ENCODE measurements at places on chromosomes 1 and 21.

- ATAC-seq = no peak
These were observed 2.7 kb upstream of the SLC1A7 start for GRCh38 chr1:53145051-53145600.

DNA sequence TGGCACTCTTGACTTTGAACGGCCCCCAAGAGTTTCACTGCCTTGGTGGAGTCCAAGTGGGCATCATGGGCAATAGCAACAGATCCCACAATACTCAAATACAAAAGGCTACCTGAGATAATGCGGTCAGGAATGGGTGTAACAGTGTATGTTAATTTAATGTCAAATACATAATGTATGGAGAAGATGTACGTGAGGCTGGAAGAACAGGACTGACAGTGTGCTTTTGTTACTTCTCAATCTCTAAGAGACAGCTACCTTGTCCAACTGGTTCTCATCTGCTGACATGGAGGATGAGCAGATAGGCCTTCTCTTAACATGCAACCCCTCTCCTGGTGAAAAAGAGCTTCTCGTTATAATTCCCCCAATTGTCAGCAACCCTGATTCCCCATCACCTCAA lies 167.2 kb downstream of the APP start:
- ATAC-seq = no peak

GRCh38 chr1:156708218-156708661 lies 2.9 kb upstream of the CRABP2 start:
- no peak for ATAC-seq

GRCh38 chr1:17218939-17219338 lies 14.0 kb downstream of the PADI1 start:
- no peak for ATAC-seq

- ATAC-seq = no peak
These were observed 26.7 kb downstream of the RTCA start for GRCh38 chr1:100292711-100293110.

- no peak for ATAC-seq
These were observed 99.1 kb downstream of the NIBAN1 start for GRCh38 chr1:184875218-184875617.

DNA sequence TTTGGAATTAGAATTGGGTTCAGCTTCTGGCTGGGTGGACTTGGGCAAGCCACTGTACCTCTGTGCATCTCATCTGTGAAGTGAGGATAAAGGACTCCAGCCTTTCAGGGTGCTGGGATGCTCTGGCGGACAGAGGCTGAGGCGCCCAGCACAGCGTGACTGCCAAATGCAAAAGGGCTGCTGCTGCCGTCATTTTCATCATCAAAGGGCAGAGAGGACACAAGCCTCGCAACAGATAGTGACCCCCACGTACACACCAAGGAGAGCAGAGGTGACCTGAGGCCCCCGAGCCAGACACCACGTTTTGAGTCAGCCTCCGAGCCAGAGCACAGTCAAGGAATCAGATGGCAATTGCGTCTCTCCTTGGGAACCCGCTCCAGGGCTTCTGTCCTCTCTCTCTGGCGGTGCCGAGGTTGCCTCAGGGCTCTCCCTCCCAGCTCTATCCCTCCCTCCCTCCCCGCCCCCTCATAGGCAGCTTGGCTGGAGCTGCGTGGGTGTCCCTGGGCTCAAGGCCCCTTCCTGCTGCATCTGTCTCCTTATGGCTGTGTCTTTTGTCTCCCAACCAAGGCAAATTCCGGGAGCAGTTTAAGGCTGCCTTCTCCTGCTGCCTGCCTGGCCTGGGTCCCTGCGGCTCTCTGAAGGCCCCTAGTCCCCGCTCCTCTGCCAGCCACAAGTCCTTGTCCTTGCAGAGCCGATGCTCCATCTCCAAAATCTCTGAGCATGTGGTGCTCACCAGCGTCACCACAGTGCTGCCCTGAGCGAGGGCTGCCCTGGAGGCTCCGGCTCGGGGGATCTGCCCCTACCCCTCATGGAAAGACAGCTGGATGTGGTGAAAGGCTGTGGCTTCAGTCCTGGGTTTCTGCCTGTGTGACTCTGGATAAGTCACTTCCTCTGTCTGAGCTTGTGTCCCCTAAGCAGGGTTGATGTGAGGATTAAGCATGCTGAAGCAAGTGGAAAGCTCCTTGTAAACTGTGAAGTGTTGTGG lies 9.0 kb downstream of the HCRTR1 start:
- no peak for ATAC-seq

GRCh38 chr1:207024202-207025145 lies 8.1 kb downstream of the C1orf116 start:
- peak; percentile 17 for ATAC-seq

DNA sequence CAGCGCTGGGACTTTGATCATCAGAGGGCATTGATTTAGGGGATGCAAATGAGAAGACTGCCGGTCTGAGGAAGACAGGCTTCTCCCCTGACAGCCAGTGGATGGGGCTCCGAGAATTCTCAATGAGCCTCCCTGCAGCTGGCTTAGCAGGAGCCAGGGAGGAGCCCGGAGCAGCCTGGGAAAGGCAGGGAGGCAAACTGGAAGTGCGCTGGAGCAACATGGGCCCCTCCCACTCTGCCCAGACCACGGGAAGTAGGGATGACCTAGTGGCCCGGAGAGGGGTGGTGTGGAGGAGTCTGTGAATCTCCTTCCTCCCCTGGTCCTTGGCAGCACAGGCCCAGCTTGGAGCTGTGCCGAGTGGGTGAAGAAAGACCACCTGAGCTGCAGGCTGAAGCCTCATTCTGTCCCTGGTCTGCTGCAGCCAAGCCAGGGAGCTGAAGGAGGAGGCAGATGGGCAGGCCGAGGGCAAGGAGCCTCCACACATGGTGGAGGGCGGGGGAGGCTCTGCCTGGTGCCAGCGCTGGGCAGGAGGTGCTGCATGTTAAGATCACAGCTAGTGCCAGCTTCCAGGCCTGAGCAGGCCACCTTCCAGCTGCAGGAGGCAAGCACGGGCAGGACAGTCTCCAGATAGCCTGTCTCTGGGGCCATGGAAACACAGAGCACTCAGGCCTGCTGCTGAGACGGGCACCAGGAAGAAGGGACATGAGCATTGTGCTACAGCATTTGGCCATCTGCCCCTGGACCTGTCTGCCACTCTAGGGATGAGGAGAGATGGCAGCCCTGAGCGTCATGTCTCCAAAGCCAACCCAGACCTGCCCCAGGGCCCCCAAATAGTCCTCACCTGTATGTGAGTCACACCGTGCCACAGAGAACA lies 12.2 kb upstream of the CLSTN1 start:
- ATAC-seq = peak; percentile 16

DNA sequence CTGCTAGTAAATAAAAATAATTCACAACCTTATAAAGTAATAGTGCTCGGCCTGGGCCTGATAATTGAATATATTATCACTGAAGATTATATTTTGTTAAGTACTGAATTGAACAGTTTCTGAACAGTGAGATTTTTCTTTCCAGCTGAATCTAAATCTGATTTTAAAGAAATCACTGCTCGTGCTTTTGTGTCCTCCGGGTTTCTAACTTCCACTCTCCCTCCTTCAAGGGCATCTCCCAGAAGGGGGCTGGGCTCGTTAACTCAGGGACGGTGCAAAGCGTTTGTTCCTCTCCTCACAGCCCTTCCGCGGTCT lies 823 bp upstream of the KIF1B start:
- ATAC-seq = no peak

GRCh38 chr1:23408797-23409290 lies 15.7 kb downstream of the TCEA3 start:
- ATAC-seq = no peak

- peak; percentile 64 for ATAC-seq
These were observed 91.4 kb upstream of the LYPLAL1 start for GRCh38 chr1:219081943-219082925.

GRCh38 chr1:181969902-181970301 lies 91.6 kb downstream of the ZNF648 start:
- no peak for ATAC-seq

DNA sequence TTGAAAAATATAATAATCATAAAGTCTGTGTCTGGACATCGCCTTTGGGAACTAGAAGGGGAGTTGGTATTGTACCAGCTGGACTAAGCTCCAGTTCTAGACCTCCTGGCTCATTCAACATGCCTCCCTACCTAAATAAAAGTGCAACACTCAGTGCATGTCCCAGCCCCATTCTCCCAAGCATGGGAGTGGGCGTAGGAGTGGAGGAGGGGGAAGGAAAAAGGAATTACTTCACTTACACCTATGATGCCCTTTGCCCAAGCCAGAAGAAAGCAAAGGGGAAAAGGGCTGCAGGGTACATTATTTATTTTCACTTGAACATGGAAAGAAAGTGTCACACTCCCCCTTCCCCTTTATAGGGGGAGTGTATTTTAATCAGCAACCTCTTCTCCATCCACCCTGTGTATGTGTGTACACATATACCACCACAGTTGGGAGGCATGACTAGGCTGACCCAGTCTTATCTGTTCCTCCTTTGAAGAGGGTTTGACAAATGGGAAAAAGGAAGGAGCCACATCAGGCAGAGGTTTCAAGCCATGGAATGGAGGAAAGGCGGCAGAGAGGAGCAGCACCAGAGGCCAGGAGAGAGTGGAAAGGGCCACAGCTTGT lies 3.2 kb downstream of the NIT1 start:
- ATAC-seq = no peak

DNA sequence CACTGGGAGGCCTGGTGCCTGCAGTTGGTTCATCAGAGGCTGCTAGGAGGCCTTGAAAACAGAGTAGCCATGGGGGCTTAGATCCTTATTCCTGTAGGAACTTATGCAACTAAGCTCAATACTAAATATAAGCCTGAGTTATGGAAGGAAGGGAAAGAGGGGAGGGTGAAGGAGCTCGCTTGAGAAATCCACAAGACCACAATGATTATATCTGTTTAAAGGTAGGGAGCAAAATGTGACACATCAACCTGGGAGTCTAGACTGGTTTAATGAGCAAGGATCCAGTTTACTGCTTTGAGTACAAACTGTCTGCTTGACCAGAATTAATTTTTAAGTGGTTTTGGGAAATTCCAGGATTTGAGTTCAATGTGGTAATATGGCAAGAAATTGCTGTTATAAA lies 20.4 kb upstream of the ANGPTL7 start:
- no peak for ATAC-seq

DNA sequence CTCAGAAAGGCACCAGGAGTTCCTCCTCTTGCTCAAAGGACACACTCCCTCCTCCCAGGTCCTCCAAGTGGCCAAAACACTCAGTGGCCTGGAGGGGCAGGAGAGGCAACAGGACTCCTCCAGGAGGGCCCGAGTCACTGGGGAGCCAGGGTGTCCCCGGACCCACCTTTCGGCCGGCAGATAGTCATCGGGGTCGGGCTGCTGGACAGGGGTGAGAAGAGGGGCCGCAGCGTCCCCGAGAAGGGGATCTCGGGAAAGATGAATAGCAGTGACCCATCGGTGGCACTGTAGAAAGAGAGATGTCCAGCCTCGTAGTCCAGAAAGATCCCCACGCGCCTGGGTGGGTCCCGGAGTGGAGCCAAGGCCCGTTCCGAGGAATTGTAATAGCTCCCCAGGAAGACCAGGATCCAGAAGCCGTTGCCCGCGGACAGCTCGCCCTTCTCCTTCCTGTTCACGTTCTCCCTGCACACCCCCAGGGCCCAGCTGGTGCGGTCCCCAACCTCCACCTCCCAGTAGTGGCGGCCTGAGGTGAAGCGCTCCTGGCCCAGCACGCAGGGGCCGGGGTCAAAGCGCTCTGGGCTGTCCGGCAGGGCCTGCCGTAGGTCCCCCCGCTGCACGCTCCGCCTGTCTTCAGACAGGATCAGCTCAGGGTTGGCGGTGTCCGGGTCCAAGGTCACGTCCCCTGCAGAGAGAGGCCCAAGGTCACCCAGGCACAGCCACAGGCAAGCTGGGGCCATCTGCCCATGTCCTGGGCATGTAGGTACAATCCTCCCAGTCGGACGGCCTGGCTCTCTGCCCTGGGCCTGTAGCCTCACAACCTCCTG lies 11.9 kb downstream of the TRIM11 start:
- no peak for ATAC-seq

DNA sequence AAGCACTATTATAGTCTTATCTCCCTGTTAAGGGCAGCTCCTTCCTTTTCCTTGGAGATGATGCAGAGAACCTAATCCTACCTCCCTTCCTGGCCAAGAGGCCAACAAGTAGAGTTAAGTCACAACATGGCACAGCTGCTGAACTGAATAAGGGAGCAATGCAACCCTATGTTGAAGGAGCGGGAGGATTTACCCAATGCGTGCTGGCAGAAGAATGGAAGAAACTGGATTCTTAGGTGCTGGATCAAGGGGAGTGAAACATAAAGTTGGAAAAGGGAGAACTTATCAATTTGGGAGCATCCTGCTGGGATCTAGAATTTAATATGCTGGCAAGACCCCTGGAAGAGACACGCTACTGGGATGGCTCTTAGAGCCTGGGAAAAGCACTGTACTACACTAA lies 12.0 kb upstream of the HUNK start:
- no peak for ATAC-seq
